OCI-LY7 (cell line): ENCODE measurements at places on chromosomes 11 and 22. TPM values are rescaled to one million over a fixed set of nuclear protein-coding genes. Genes with fewer than 3 reads are reported as not detected.

DNA sequence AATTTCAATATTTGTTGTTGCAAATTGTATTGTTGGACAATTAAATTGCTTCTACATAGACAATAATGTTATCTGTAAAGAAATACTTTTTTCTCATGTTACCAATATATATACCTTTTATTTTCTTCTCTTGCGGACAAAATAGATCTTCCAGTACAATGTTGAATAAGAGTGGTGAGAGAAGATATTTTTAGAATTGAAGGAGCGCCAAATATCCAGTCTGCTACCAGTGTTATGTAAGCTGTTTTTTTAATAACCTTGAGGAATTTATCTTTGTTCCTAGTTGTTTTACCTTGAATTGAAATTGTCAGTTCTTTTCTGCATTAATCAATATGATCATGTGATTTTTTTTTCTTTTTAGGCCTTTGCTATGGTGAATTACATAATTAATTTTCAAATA lies 1702.5 kb upstream of the RAG2 start:
- DNase-seq, result no peak

GRCh38 chr11:37141707-37142106 lies 543.7 kb upstream of the RAG2 start:
- DNase-seq, result no peak

- DNase-seq, result no peak
Measured at GRCh38 chr11:96126917-96127595, 203.1 kb upstream of the MTMR2 start.

Gene CFAP300
- not detected in 2 replicates for total RNA-seq
